ENCODE measurements at places on chromosomes 12 and 14.

- DNase-seq: no peak
Measured at GRCh38 chr14:22407033-22407432, 182.0 kb downstream of the DAD1 start.

GRCh38 chr12:100184549-100185145 is 16.0 kb upstream of the ACTR6 start:
- no peak for DNase-seq

- DNase-seq: no peak
Measured at GRCh38 chr12:22322091-22322490, 12.4 kb downstream of the ST8SIA1 start.

GRCh38 chr14:61342486-61342885 is 21.1 kb downstream of the PRKCH start:
- peak; percentile 66 for DNase-seq

DNA sequence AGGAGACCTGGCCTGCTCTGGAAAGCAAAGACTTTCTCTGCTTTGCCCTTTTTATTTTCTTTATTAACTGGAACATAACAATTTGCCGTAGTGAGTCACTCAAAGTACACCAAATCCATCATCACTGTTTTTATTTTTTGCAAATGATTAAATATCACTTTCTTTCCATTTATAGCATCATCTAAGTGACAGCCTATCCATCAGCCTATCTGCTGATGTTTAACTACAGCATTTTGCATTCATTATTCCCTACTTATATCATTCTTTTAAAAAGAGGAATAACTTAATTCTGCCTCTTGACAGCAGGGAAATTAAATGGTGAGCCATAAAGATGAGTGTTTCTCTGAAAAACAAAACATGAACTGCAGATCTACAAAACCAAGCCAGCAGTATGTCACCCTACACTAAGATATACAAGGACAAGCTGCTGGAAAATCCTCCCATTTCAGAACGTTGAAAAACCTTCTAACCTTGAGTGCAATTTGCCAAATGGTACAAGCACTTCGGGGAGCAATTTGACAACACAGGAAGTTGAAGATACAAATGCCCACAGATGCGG is 821.3 kb upstream of the TMEM132C start:
- no peak for DNase-seq

DNA sequence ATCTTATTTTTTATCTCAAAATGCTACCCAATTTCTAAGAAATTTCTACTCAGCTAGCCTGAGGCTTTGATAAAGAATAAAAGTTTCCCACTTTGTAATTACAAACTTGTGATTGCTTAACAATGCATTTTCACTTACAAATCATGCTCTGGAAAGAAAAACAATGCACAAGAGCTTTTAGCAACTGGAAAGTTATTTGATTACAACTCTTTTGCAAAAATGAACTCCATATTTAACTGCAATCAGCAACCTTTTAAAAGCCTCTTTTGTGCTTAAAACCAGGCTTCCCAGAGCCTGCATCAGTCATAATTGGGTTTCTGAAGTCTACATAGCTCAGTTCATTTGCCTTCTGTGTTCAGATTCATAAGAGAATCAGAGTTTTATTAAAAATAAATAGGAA is 395.2 kb downstream of the PAWR start:
- DNase-seq: no peak
